ENCODE measurements at places on chromosomes 2 and 18.

DNA sequence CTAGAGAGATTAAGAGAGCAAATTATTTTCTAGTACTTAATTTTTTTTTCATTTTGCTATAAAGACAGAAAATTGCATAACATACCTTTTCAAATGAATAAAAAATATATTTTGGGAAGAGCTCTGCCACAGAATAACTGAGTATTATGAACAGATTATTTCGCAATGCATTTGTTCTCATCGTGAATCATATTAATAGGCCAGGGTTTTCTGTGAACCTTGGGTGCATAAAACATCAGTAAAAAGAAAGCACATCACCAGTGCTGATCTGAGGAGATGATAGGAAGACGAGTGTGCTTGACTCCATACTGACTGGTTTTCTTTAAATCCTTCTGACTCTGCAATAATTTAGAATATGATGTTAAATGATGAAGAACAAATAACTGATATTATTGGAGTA is 409.1 kb downstream of the CPS1 start:
- no peak for DNase-seq

DNA sequence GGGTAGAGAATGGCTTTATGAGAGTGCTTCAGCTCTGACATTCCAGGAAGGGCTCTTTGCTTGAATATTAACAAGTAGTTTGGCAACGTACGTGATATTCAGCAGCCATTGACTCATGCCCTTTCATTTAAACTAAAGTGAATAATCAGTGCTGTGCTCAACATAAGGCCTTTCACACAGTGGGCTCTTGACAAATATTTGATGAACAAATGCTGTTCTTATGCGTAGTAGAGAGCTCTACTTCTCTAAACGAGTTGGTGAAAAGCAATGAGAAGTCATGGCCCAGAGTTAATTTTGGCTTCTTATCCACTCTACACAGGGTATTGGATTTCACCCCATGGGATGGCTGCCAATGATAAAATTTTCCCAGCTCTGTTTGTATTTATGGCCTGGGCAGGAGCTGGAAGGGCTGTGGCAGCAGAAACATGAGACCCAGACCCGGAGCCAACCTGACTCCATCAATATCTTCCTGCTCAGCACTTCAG is 338.9 kb downstream of the CCDC85A start:
- no peak for DNase-seq

DNA sequence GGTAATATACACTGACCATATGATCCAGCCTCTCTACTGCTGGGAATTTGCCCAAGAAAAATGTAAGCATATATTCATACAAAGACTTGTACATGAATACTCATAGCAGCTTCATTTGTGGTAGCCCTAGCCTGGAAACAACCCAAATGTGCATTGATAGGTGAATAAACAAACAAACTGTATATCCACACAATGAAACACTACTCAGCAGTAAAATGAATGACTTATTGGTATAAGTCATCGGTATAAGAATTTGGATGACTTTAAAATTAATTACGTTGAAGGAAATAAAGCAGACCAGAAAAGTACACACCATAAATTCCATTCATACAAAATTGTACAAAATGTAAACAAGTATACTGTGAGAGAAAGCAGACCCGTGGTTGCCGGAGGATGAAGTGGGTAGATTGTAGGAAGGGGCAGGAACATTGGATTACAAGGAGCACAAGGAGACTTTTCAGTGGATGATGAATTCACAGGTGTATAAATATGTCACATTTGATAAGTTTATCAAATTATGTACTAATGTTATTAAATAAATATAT is 376.7 kb downstream of the TDRD15 start:
- no peak for DNase-seq

DNA sequence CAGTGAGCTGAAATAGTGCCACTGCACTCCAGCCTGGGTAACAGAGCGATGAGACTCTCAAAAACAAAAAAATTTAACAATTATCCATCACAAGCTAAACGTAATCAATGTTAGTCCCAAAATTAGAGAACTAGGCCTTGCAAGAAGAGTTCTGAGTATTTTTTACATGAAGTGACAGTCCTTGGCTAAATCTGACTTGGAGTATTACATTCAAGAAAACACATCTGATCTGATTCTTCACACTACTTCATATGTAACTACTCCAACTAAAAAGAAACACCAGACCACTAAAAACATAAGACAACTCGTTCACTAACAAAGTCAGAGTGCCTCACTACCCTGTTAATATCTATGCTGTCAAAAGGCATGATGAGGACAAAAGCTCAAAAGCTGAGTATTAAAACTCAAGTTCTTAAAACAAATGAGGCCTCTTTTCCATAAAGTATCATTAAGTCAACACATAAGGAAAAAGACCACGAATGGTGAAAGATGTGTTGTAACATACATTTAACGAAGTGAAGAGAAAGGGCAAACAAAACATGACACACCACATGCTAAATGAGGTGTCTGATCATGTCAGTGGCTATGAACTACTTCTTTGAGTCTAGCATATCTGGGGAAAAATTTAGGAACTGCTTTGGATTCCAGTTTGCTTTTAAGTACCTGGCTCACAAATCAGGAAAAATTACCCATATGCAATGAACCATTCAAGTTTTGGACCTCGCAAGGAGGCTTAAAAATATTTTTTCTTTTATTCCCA is 42.4 kb downstream of the TRIP12 start:
- no peak for DNase-seq

GRCh38 chr2:171406044-171406443 is 27.7 kb downstream of the METTL8 start:
- DNase-seq: no peak

GRCh38 chr2:239193401-239193811 is 207.4 kb downstream of the HDAC4 start:
- DNase-seq: no peak

DNA sequence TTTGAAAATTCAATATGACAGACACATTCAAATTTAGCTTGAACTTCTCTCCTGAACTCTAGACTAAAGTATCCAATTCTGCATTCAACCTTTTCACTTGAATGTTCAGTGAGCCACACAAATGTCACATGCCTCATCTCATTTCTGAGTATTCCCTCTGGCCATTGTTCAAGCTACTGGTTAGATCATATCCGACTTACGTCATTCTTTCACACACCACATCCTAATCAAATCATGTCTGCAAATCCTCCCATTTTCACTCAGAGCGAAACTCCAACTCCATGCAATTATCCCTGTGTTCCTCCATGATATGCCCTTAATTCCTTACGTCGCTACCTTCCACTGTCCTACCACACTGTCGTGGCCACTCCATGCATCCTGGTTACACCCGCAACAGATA is 425.1 kb downstream of the CBLN2 start:
- DNase-seq: no peak

DNA sequence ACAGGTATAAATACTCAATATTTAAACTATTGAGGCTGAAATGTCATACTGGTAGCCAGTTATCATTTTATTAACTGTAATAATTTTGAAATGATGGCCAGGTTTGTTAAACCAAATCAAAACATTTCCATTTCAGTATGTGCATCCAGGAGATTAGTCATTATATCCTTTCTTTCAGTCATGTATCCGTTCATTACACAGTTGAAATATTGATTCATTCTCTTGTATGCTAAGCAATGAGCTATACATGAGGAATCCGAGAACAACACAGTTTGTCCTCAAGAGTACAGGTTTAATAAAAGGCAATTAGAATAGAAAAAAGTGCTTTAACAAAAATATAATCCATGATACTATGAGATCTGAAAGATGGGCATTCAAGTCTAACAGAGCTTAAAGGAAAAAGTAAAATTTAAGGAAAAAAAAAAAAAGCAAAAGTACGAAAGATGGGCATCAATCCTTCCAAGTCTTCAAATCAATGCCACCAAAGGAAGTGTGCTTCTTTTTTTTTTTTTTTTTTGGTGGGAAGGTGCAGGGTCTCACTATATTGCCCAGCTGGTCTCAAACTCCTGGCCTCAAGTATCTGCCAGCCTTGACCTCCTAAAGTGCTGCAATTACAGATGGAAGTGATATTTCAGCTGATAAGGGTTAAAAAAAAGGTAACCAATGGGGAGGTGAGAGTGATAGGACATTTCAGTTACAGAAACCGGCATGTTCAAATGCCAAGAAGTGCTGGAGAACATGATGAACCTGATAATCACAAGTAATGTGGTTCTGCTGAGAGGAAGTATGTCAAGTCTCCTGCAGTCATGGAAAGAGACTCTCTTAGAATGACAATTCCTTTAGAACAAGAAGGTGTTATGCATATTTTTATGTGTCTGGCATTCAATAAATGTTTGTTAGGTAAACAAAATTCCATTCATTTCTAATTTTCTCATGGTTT is 35.8 kb downstream of the PUM2 start:
- DNase-seq: no peak

GRCh38 chr2:140117386-140117785 is 1337.2 kb upstream of the NXPH2 start:
- DNase-seq: no peak
